ENCODE measurements at places on chromosomes 4 and X. TPM values are rescaled to one million over a fixed set of nuclear protein-coding genes. Genes with fewer than 3 reads are reported as not detected.

Gene GPR173
- 0.05 TPM for total RNA-seq

Gene FAM47A
- not detected for total RNA-seq

Gene GLRB
- not detected for total RNA-seq

Gene CENPI
- 19.1 TPM for total RNA-seq

Gene ESX1
- not detected for total RNA-seq

Gene BMP3
- total RNA-seq, result not detected

Gene F11
- total RNA-seq, result not detected

Gene UGT2B15
- total RNA-seq, result not detected

Gene ERVMER34-1
- 0.14 TPM for total RNA-seq

- H3K4me3 ChIP-seq, result no peak overlapping the region
- H3K36me3 ChIP-seq, result no peaks in the 10 kb centered on the region
- no peaks in the 10 kb centered on the region for H3K27me3 ChIP-seq
- peaks cover 3% of the 10 kb centered on the region for H3K4me1 ChIP-seq
Observed at GRCh38 chrX:10004832-10005475, 37.8 kb downstream of the CLDN34 start.

DNA sequence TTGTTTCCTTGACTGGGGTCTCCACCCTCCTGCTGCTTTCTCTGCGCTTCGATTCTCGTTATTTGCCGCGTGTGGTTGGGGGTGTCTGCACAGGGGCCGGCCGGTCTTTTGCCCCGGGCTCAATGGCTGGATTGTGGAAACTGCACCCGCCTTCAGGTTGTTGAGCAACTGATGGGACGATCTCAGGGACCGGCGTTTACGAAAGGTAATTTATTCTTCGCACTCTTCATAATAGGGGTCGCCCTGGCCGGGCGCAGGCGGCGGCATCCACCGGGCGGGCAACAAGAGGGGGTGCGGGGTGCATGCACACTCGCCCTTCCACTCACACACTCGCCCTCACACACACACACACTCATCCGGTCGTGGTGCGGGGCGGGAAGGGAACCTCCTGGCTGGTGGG is 1.4 kb downstream of the ADGRL3 start:
- no peak for DNase-seq
- H3K4me3 ChIP-seq, result no peak overlapping the region
- H3K27me3 ChIP-seq, result peaks cover 54% of the 10 kb centered on the region
- peaks cover 4% of the 10 kb centered on the region for H3K4me1 ChIP-seq

DNA sequence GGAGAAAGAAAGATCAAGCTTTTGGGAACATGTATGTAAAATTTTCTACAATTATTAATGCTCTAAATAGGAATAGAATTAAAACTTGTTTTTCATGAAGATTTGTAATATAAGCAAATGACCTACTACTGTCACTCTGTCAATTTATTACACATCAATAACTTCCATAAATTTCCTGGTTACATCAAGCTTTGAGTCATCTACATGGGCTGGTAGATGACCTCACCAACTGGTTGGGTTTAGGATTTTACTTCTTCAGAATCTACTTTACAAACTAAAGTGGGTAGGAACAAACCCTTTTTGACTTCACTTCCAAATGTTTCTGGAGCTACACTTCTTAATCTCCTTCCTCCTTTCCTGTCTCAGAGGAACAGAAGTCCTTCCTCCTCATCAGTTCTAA is 12.0 kb upstream of the LRAT start:
- H3K27ac ChIP-seq, result no peak overlapping the region
- H3K36me3 ChIP-seq, result no peaks in the 10 kb centered on the region
- H3K4me3 ChIP-seq, result no peak overlapping the region
- no peaks in the 10 kb centered on the region for H3K4me1 ChIP-seq
- H3K27me3 ChIP-seq, result peaks cover 21% of the 10 kb centered on the region
- DNase-seq, result no peak

GRCh38 chr4:6104541-6105130 is 86.4 kb upstream of the C4orf50 start:
- no peaks in the 10 kb centered on the region for H3K4me1 ChIP-seq
- H3K4me3 ChIP-seq, result no peak overlapping the region
- peaks cover 7% of the 10 kb centered on the region for H3K27me3 ChIP-seq

GRCh38 chr4:117084866-117085701 is at the start of gene TRAM1L1:
TRAM1L1 (minus strand) TSS chr4:117085576; CDS start chr4:117085393, 183 bp downstream.
- no peaks in the 10 kb centered on the region for H3K36me3 ChIP-seq
- H3K27me3 ChIP-seq, result peaks cover 21% of the 10 kb centered on the region
- H3K4me1 ChIP-seq, result no peaks in the 10 kb centered on the region

DNA sequence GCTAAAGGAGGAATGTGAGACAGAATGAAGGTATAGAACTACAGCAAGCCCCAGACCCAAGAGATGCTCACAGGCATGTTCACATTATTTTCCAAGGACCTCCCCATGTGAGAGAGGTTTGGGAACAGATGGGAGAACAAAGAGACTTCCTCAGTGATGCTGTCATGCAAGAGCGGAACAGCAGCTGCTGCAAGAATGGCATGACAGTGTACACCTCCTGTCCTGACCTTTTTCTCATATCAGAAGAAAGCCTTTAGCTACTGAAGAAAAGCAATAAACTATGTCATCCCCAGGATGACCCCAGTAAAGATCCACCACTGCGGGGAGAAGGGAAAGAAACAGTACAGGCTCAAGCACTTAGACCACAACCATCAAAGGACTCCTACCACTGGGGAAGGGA is 7.2 kb downstream of the PRDM5 start:
- H3K27ac ChIP-seq, result no peak overlapping the region
- peaks cover 4% of the 10 kb centered on the region for H3K27me3 ChIP-seq
- no peaks in the 10 kb centered on the region for H3K36me3 ChIP-seq
- no peak for DNase-seq

DNA sequence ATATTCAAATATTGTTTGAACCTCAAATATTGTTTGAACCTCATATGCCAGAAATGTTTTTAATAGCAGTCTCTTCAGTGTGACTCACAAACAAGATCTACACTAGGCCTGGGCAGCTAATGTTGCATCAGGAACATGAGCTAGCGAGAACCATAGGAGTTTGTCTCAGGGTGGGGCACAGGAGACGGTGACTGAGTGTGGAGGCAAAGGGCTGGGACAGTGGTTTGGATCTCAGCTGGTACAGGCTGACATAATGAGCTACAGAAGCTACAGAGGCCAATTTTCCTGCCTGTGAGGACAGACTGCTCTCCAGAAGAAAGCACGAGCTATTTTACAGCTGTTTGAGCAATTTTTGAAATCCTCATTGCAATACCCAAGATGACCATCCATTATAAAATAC is 224.7 kb downstream of the CENPC start:
- no peak for DNase-seq
- no peaks in the 10 kb centered on the region for H3K36me3 ChIP-seq
- H3K27me3 ChIP-seq, result no peaks in the 10 kb centered on the region
- no peak overlapping the region for H3K4me3 ChIP-seq
- no peaks in the 10 kb centered on the region for H3K4me1 ChIP-seq

DNA sequence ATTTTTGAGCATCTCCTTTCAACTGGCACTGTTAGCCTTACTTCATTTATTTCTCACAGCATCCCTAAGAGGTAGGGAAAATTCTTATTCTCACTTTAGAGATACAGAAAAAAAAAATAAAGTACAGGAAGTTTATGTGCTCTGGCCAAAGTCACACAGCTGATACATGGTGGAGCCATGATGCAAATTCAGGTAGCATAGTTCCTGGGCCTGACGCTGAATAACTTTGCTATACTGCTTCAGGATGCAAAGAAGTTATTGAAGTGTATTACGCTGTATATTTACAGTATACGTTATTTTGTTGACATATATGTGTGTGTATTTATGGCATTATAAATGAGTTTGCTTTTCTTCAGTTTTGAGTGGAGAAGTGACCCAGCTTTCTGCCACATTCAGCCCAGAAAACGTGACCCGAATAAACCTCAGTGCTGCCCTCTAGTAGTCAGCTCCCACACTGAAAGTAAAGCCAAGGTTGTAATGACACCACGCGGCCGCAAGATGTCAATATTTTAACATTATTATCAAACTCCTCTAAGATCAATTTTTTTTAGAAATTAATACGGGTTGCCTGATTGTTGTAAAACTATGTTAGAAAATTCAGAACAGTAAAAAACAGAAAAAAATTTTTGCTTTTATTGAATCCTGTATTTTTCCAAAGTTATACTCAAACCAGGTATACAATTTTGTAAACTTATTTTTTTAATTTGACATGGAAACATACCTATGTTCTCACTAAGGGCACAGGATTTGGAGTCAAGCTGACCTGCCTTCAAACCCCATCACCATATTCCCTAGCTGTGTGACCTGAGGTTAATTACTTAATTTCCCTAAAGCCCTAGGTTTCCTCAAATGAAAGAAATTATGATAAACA is 3.8 kb upstream of the GUCY2F start:
- no peaks in the 10 kb centered on the region for H3K36me3 ChIP-seq
- no peak overlapping the region for H3K27ac ChIP-seq
- no peaks in the 10 kb centered on the region for H3K4me1 ChIP-seq
- peak; percentile 74 for DNase-seq
- peaks cover 4% of the 10 kb centered on the region for H3K27me3 ChIP-seq

- DNase-seq, result peak; percentile 8
- H3K4me3 ChIP-seq, result no peak overlapping the region
- H3K27ac ChIP-seq, result no peak overlapping the region
- H3K4me1 ChIP-seq, result no peaks in the 10 kb centered on the region
- H3K36me3 ChIP-seq, result no peaks in the 10 kb centered on the region
- no peaks in the 10 kb centered on the region for H3K27me3 ChIP-seq
Observed at GRCh38 chrX:8815460-8816065, 14.4 kb upstream of the FAM9A start.

DNA sequence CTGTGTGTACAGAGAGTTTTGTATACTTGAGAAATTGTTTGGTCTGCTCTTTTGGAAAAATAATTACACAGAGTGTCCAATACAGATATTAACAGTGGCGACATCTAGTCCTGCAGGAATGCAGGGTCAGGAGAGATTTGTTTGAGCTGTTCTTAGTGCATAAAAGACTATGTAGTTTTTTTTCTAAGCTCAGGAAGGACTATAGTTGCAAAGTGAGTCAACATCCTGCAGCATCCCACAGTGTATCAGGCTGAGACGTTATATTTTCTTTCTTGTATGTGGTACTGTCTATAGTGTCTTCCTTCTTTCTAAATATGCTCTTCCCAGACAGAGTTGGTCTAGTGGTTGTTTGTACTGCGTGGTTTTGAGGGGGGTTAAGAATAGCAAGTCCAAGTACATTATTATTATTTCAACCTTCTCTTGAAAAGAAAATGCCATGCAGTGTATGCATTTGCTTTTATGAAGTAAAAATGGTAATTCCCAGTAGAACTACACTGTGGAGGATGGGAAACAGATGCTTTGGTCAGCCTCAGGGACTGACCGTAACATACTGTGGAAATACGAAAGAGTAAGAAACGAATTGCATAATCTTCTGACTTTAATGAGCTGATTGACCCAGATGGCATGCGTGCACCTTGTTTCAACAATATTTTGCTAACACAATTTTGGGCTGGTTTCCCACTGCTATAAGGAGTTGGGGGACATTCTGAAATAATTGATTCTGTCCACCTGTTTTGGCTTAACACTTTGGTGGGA is 67.4 kb downstream of the DMP1 start:
- H3K4me1 ChIP-seq, result no peaks in the 10 kb centered on the region
- H3K4me3 ChIP-seq, result no peak overlapping the region
- H3K27ac ChIP-seq, result no peak overlapping the region
- no peak for DNase-seq
- H3K36me3 ChIP-seq, result no peaks in the 10 kb centered on the region

GRCh38 chr4:72786401-72786990 is 217.5 kb upstream of the ADAMTS3 start:
- no peaks in the 10 kb centered on the region for H3K4me1 ChIP-seq
- no peak overlapping the region for H3K4me3 ChIP-seq
- H3K27me3 ChIP-seq, result peaks cover 4% of the 10 kb centered on the region
- no peak for DNase-seq

DNA sequence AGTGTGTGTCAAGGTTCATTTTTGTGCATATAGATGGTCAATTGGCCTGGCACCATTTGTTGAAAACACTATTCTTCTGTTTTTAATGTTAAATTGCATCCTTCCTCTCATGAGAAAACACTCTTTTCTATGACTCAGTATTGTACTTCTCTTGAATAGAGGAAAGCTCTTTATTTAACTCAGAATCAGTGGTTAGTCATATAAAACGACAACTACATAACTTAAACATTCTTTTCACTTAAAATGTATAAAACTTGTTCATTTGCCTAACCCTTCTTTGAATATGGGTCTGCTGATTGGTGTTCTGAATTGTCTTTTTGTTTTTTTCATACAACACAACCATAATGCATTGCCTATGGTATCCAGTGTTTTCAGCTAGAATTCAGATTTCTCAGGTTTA is 17.2 kb upstream of the MRPL1 start:
- no peaks in the 10 kb centered on the region for H3K27me3 ChIP-seq
- H3K4me1 ChIP-seq, result peaks cover 22% of the 10 kb centered on the region
- no peak overlapping the region for H3K4me3 ChIP-seq
- H3K27ac ChIP-seq, result peak overlapping the region; percentile 41

DNA sequence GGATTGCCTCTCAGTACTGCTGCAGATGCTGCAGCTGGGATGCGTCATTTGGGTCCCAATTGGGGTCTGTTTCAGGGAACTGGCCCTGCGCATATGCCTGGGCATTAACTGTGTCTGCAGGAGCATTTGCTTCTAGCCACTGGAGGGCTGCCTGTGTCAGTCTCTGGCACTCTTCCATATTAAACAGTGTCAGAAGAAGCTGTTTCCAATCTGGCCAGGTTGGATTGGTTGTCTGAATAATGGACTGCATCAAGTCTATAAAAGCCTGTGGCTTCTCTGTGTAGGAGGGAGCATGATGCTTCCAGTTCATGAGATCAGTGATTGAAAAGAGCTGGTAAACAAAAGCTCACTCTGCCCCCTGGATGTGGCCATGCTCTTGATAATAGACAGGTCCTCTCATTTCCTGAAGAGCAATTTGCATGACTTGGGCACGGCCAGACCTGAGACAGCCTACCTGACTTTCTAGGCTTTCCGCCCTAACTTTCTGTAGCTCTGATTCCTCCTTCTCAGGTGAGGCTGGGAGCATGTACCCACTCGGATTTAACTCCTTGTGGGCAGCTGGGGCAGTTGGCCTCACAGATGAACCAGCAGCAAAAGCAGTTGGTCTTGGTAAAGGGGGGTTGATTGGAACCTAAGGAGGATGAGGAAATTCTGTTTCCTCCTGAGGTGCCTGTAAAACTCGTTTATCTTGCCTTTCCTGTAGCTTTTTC is 29.2 kb downstream of the SULT1E1 start:
- H3K27me3 ChIP-seq, result no peaks in the 10 kb centered on the region
- no peaks in the 10 kb centered on the region for H3K36me3 ChIP-seq
- H3K27ac ChIP-seq, result no peak overlapping the region
- H3K4me1 ChIP-seq, result peaks cover 7% of the 10 kb centered on the region

DNA sequence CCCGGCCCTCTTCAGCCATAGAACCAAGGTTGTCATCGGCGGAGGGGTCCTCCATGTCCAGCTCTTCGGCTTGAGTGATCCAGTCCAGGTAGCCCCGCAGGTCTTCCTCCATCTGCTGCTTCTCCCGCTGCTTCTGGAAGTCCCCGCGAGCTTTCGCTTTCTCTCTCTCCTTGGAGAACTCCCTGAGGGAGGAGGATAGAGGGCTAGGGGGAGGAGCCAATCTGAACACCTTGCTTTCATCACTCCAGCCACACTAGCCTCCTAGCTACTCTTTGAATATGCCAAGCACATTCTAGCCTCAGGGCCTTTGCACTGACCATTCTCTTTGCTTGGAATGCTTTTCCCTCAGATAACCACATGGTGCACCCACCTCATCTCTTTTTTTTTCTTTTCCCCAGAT is 6.2 kb downstream of the CACNA1F start:
- no peak overlapping the region for H3K4me3 ChIP-seq
- H3K27me3 ChIP-seq, result no peaks in the 10 kb centered on the region
- no peaks in the 10 kb centered on the region for H3K36me3 ChIP-seq
- no peak overlapping the region for H3K27ac ChIP-seq
- no peak for DNase-seq

All from activated naive CD4-positive, alpha-beta T cell treated with anti-CD3 and anti-CD28 coated beads for 36 hours (primary cell).